ENCODE measurements at places on chromosomes 1 and 21.

DNA sequence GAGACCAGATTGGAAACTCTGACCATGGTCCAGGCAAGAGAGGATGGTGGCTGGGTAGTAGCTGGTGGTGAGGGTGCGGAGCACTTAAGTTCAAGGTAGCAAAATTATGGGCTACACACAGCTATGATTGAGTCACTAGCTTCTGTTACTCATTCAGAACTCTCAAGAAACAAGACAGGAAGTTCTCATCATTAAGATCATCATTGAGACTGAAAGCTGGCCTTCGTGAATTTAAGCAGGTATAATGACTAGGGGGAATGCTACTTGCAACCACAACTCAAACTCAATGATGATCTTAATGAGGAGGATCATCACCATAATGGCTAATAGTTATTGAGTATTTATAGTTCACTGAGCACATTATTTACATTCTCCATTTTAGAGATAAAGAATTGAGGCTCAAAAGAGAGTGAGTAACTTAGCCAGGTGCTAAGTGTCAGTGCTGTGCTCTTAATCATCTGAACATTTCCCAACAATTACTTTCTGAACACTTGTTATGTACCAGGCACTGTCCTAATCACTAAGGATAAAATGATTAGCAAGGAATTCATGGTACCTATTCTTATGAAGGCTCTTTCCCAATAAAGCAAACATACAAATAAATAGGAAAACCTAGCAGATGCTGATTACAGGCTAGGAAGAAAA, 286.3 kb upstream of the C1orf105 start:
- no peak for DNase-seq

DNA sequence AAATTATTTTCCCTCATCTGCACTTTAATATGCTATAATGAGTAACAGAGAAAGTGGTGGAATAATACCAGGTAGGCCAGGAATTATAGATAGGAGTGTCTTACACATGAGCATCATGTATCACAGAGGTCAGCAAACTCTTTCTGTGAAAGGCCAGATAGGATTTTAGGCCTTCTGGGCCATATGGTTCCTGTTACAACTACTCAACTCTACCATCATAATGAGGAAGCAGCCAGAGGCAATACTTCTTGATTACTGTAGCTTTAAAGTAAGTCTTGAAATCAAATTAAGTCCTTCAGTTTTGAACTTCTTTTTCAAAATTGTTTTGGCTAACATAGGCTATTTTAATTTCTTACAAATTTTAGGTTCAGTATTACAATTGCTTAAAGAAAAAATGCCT, 32.1 kb upstream of the IGSF3 start:
- no peak for DNase-seq

GRCh38 chr1:77230051-77230450, 10.8 kb upstream of the PIGK start:
- no peak for DNase-seq

- peak; percentile 33 for DNase-seq
Measured at GRCh38 chr21:34029743-34030528, 43.4 kb upstream of the MRPS6 start.

- DNase-seq: no peak
Measured at GRCh38 chr1:46333300-46334029, 7.1 kb upstream of the NSUN4 start.

DNA sequence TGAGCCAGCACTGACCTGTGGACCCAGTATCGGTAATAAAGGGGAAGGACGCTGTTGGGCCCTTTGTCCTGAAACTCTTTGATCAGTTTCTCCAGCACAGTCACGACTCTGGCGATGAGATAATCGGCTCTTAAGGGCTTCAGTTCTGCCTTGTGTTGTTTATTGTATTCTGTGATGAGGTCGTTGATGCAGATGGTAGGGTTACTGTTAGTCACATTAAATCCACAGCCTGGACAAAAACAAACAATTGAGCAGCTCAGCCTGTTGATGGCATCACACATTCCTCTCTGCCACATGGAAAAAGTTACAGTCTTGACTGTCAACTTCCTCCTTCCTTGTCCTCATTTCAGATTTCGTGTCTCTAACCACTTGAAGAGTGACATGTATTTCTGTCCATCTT, 57.6 kb downstream of the SIM2 start:
- no peak for DNase-seq

DNA sequence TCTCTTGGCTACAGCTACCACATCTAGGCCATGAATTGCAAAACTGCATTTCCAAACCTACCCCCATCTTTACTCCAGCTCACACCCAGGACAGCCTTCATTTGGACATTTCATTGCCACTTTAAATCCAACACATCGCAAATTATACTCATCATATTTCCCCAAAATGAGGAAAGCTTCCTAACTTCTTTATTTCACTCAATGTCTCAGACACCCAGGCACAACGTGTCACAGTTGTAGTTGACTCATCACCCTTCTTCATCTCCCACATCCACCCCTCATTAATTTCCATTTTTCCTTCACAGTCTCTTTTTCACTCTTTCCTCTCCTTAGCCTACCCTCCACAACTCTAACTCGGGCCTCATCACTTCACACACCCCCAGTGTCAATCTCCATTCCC, 6.7 kb downstream of the OTUD7B start:
- DNase-seq: no peak

GRCh38 chr21:40166291-40166843, 299.1 kb downstream of the PCP4 start:
- no peak for DNase-seq

- no peak for DNase-seq
Measured at GRCh38 chr1:199758626-199759255, 268.8 kb upstream of the NR5A2 start.

- DNase-seq: no peak
Measured at GRCh38 chr1:205369701-205370123, 13.0 kb upstream of the KLHDC8A start.

DNA sequence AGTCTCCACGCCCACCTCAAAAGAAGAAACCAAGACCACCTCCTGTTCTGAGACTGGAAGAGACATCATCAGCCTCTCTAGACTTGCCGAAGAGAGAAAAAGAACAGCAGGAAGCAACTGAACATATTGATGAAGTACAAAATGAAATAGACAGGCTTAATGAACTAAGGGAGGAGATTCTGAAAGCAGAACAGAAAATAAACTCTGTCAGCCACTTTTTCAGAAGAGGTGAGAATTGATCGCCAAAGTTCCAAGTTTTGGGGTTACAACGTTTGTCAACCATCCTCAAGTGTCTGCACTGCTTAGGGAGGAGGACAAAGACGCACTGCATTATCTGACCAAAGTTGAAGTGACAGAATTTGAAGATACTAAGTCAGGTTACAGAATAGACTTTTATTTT, 45.6 kb downstream of the ABL2 start:
- no peak for DNase-seq

GRCh38 chr1:30409476-30410152, 313.8 kb downstream of the MATN1 start:
- no peak for DNase-seq

DNA sequence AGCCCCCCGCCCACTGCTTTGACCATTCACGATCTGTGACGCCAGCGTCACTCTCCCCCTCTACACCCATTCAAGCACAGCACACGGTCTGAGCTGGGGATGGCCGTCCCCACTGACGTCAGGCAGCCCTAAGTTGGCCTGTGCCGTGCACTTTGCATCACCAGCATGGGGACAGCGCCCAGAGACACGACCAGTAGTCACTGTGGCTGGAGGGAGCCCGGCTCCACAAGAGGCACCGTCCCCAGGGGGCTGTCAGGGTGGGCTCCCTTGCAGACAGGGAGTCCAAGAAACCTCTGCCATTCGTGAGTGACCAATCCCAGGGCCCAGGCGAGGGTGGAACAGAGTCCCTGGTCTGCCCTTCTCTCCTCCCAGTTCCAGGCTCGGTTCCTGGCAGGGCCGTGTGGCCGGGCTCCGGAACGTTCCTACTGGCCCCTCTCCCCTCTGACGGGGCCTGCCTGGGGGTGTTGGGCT, 2.3 kb downstream of the KRTAP10-8 start:
- DNase-seq: no peak

DNA sequence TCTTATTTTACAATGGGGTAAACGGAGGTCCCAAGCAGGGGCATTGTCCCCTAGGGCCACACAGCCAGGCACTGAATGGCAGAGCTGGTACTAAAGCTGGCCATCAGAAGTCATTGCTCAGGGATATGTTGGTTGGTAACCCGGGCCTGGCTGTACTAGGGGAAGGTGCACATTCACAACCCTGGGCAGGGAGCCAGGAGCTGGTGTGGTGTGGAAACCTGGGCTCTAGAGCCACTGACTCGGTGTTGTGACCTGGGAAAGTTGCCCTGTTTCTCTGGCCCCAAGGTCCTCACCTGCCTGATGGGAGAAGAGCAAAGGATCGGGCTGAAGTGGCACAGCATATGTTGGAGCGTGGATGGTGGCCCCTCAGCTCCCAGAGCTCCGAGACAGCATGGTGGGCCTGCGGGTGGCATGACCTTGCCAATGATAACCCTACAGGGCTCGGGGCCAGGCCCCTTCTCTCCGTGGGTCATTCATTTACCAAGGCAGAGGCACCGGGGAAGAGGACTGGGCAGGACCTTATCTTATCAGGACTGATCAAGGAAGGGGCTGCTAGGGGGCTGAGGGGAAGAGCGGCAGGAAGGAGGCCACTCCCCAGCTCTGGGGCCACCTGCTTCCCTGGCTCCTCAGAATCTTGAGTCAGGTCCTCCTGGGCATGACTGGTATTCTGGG, 274.1 kb downstream of the TRABD2B start:
- DNase-seq: no peak

GRCh38 chr1:85465099-85465785, at the start of gene DDAH1:
TSS of gene DDAH1 (minus strand) at chr1:85465159. CDS start at chr1:85465045, 114 bp downstream.
- DNase-seq: no peak

DNA sequence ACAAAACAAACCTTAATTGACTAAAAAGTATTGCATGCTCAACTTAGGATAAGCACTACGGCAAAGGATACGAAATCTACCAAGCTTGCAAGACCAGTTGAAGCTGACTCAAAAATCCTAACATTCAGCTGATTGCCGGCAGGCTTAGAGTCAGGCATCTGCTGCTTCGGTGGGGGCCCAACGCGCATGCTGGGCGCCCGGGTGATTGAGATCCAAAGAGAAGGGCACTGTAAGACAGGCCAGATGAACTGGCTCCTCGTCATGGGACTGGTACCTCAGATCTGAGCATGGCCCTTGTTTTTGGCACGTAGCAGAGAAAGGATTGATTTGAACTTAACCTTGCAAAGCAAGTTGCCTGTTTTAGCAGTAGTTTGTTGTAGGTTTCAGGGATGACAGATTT, 86.6 kb downstream of the PRDM2 start:
- no peak for DNase-seq

DNA sequence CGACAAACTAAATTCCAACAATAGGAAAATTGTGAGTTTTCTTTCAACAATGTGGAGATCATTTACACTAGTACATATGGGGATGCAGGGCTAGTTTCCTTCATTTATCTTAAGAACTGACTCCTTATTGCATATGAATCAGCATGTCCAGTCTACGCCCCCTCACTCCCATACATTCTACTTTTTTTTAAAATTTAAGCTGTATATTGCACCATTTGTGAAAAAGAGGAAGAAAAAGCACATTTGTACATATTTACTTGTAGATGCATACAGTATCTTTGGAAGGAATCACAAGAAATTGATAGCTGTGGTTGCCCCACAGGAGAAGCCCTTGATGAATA, 15.9 kb downstream of the VPS26C start:
- DNase-seq: no peak

GRCh38 chr1:209650454-209650853, 1.8 kb downstream of the LAMB3 start:
- no peak for DNase-seq

DNA sequence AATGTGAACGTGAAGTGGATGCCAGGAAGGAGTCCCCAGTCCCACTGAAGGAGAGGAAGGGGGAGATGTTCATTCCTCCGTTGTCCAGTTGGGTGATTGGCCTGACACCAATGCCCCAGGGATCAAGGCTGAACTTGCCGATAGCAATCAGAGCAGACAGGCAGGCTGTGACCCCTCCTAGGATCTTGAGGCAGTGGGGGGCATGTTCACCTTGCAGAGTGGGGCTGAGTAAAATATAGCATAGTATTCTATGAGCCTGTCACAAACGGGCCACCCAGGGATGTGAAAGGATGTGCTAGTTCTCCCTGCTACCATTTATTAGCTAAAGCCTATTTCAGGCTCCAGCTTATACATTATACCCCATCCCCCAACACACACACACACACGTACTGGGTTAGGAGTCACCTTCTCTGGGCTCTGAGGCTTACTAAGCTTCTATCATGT, 80.7 kb upstream of the CD34 start:
- no peak for DNase-seq

GRCh38 chr1:225917536-225917935, 6.5 kb downstream of the PYCR2 start:
- no peak for DNase-seq

DNA sequence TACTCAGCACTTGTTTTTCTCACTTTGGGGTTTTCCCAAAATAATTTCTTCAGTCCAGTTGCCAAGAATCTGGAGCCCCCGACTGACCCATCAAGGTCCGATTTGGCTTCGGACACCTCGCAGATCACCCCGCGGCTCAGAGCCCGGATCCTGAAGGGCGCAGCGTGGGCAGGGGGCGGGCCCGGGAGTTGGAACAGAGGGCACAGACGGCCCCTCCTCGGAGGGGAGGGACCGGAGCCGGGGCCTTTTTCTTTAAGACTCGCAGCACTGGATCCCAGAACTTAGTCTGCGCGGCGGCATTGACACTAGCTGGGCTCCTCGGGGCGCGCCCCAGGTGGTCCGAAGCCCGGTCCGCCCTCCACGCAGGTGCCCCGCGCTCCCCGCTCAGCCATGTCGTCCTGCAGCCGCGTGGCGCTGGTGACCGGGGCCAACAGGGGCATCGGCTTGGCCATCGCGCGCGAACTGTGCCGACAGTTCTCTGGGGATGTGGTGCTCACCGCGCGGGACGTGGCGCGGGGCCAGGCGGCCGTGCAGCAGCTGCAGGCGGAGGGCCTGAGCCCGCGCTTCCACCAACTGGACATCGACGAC, at the start of gene CBR3:
CBR3 (plus strand) TSS at position 277 of the 588 bp plus-strand sequence; CDS start at position 391, 114 bp downstream.
- DNase-seq: no peak

DNA sequence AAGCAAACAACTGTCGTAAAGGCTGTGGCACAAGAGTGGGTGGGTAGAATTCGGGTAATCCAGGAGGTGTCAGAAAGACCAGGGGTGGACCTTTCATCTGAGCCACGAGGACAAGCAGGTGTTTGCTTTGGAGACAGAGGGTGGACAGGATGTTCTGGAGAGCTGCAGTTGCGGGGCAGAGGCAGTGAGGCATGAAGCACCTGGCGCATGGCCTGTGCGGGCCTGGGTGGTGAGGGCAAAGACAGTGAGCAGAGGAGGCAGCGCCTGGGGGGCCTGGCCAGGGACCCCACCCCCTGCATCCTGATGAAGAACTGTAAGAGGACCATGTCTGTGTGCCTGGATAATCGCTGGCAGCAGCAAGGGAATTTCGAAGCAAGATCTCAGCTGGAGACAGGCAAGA, 24.9 kb downstream of the KIF26B start:
- DNase-seq: no peak

Data from pulmonary artery endothelial cell (primary cell).